ENCODE measurements at places on chromosomes 3 and 15. TPM values are rescaled to one million over a fixed set of nuclear protein-coding genes. Genes with fewer than 3 reads are reported as not detected.

- no peak for DNase-seq
Observed at GRCh38 chr15:93454788-93455187, 365.8 kb upstream of the RGMA start.

GRCh38 chr3:150484410-150484809 is 61.9 kb downstream of the SERP1 start:
- no peak for DNase-seq

- no peak for DNase-seq
Observed at GRCh38 chr3:57815036-57815435, 58.9 kb downstream of the SLMAP start.

GRCh38 chr3:12965999-12966846 is 107.0 kb downstream of the IQSEC1 start:
- no peak for DNase-seq

The CTXND1 gene
- 4.8 TPM for total RNA-seq

GRCh38 chr3:135753506-135753905 is 212.0 kb upstream of the PPP2R3A start:
- no peak for DNase-seq

DNA sequence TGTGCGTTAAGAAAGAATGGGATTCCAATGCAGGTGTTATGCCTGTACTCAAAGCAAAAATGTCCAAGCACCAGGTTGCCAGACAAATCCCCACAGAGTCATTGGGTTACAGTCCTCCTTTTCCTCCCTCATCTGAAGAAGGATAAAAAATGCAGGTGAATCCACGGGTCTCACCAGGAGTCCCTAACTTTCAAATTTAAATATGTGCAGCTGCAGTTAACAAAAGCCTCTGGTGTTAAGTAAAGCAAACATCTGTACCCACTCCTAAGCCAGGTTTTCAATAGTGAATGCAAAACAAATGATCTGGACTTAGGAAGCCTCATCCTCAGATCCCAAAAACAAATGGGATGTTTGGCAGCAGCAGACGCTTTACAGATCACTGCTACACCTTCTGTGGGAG is 70.4 kb upstream of the SETMAR start:
- no peak for DNase-seq

GRCh38 chr3:193598202-193598601 is 5.2 kb downstream of the OPA1 start:
- DNase-seq, result no peak

- DNase-seq, result no peak
Observed at GRCh38 chr3:52479037-52479876, 15.9 kb upstream of the STAB1 start.

The GABRG3 gene
- 0.18 TPM for total RNA-seq

DNA sequence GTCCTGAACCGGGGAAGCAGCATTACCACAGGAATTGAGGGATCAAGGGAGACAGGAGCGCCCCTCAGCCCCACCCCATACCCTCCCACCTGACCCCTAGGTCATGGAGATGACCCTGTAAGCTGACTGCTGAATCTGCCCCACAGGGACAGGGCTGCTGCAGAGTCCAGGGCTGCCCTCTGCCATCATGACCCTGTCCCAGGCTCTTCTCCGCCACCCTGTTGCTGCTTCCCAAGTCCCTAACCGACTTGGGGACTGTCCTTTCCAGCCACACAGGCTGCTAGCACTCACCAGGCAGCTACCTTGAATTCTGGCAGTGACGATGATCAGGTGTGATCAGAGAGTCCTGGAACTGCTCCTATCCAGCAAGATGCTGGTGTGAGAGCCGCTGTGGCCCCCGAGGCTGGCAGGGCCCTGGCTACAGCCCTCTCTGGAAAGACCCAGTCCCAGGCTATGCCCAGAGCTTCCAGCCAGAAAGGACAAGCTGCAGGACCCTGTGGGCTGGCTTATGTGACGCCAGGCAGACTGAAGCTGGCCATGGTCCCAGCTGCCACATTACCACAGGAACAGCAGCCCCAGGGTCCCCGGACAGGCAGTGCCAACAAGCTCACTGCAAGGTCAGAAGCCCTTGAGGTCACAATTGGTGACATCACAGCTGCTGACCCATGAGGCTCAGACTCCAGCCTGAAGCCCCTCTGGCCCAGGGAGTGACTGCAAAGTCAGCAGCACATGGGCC is at the start of gene C3orf22:
C3orf22 (minus strand) TSS at position 597 of the 736 bp plus-strand sequence. CDS start 5,542 bp downstream, outside the sequence.
- DNase-seq, result no peak

- no peak for DNase-seq
Observed at GRCh38 chr3:195307711-195308110, 36.8 kb upstream of the XXYLT1 start.
